D341Med (cell line): ENCODE measurements at places on chromosomes 5 and 9.
A peak's percentile ranks its signal among the peaks of the same experiment; 100 is the strongest.

GRCh38 chr5:56167519-56167918 is 65.6 kb downstream of the ANKRD55 start:
- no peak for DNase-seq

DNA sequence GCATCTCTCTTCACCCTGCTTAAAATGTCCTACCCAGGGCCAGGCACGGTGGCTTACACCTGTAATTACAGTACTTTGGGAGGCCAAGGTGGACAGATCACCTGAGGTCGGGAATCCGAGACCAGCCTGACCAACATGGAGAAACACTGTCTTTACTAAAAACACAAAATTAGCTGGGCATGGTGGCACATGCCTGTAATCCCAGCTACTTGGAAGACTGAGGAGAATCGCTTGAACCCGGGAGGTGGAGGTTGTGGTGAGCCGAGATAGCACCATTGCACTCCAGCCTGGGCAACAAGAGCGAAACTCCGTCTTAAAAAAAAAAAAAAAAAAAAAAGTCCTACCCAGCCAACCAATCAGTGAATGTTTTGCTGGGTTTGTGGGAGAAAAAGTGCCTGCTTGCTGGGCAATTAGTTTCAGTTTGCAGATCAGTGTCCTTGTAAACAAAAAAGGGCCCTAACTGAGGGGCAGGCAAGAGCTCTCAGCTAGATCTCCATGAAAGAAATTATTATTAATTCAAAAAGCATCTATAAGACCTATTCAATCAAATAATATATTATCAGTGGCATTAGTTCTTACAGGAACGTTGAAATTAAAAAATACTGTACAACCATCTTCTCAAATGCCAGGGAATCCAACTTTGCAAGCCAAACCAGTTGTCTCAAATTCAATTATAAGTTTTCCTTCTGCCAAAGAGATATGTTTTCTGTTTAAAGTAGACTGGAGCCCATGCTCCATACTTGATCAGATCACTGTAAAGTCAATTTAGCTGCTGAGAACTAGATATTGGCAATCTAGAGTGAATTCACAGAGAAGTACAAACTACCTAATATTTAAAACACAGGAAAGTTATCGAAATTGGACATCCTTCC is 3.9 kb downstream of the MEGF9 start:
- no peak for DNase-seq

DNA sequence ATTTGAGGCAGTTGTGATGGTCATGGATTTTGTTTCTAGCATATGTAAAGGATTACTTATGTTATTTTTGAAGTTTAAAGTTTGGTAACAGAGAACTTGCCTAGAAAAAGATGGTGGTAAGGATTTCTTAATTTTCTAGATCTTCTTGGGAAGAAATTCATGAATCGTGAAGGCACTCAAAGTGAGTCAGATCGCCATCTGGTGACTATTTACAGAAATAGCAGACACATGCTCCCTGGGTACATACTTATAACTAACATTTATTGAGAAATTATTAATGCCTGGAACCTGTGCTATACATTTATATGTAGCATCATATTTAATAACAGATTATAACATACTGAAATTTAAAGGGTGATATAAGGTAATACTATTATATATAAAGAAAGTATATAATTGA is 299.7 kb downstream of the IZUMO3 start:
- DNase-seq = peak; percentile 30

GRCh38 chr5:78653681-78654366 is 5.3 kb upstream of the LHFPL2 start:
- DNase-seq = no peak
